ENCODE measurements at places on chromosomes 2 and 18. TPM values are rescaled to one million over a fixed set of nuclear protein-coding genes. Genes with fewer than 3 reads are reported as not detected.

DNA sequence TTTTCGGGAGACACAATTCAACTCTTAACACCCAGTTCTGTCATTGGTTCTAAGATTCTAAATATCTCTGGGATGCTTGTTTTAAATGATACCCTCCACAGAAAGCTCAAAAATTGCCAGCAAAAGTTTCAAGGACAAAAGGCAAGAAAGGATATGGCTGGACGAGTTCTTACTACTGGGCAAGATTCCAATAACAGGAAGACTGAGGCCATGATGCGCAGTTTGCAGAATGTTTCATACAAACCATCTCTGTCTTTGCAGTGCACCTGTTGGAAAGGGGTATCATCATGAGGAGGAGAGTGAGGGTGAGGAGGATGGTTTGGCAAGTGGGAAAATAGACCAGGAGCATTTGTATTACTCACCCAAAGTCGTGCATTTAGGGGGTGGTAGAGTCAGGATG lies 172.8 kb downstream of the DCDC2C start:
- no peak for DNase-seq

GRCh38 chr2:72915907-72916742 lies 1.2 kb upstream of the EMX1 start:
- DNase-seq, result no peak

- no peak for DNase-seq
Measured at GRCh38 chr2:88885275-88885674, 193.8 kb downstream of the RPIA start.

- peak; percentile 83 for DNase-seq
Measured at GRCh38 chr2:121075006-121075551, 209.9 kb downstream of the TFCP2L1 start.

DNA sequence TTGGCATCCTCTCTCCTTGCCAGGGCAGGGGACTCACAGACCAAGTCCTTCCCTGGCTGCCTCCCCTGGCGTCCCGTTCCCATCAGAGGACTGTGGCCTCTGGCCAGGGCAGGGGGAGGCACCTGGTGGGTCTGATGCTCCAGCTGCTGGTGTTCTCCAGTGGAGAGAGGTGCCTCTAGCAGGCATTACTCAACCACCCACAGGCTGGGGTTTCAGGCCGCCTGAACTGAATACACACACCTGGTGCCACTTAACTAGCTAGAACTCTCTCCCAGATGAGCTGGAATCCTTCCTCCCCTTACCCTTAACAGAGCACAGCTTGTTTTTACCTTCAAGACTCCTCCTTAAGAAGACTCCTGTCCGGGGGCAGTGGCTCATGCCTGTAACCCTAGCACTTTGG lies 37.7 kb upstream of the CNGA3 start:
- DNase-seq, result no peak

DNA sequence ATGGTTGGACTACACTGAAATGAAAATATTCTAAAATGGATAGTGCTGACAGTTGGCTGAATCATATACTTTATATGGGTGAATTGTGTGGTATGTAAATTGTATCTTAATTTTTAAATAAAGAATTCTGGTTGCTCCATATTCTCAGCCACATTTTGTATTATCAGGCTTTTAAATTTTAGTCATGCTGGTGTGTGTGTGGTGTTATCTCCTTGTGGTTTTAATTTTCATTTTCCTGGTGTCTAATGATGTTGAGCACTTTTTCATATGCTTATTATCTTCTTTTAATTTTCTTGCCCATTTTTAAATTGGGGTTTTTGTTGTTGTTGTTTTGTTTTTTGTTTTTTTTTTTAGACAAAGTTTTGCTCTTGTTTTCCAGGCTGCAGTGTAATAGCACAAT lies 3.8 kb upstream of the HIBCH start:
- no peak for DNase-seq

DNA sequence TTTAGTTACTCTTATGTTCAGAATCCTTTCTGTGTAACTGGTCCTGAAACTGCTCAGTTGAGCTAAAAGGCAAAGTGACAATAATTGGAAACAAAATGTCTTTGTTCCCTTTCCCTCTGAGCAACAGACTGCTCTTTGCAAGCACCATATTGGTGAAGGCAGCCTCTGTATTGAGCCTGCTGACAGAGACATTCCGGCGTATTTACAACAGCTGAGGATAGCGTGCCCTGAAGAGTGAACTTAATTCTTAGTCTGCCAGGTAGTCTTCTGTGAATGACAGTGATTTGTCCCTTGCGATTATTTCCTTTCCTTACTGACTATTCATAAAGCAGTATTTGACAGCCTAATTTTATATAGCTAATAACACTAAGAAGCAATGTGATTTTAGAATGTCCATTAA lies 239.1 kb downstream of the CPS1 start:
- DNase-seq, result no peak

GRCh38 chr2:216056739-216057138 lies 24.9 kb downstream of the PECR start:
- DNase-seq, result no peak

GRCh38 chr2:151664520-151664919 lies 69.8 kb downstream of the NEB start:
- DNase-seq, result no peak

DNA sequence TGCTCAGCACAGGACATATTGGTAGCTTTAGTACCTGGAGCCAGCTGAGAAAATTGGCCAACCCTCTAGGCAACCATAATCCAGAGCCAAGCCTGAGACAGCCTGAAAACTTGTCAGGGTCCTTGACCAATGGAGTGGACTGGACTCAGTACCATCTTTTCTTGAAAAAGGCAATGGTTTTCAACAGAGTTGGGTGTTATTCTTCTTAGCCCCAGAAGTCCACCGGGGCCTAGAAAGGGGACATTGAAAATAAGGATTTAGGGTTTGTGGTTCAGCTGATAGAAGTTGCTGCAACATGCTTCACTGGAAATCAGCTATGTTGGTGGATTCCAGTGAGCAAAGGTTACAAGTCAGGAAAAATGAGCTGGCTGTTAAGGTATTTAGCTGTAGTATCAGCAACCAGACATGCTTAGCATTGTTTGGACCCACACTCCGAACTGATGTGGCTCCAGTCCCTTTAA lies 22.1 kb upstream of the CNOT11 start:
- DNase-seq, result peak; percentile 67

GRCh38 chr2:85709401-85709811 lies 15.2 kb downstream of the GNLY start:
- DNase-seq, result no peak

GRCh38 chr2:151947813-151948165 lies 119.6 kb upstream of the ARL5A start:
- DNase-seq, result no peak

GRCh38 chr2:136131484-136131960 lies 13.6 kb upstream of the CXCR4 start:
- DNase-seq, result no peak

Gene DLX2
- 0.12 TPM for polyA plus RNA-seq

Gene MROH2A
- polyA plus RNA-seq, result 0.22 TPM

Gene PTPRN
- polyA plus RNA-seq, result 0.27 TPM

Gene TSPYL6
- polyA plus RNA-seq, result 0.07 TPM

Gene CCDC121
- 12.1 TPM for polyA plus RNA-seq

Gene TAF4B
- 4.6 TPM for polyA plus RNA-seq

Gene TRABD2A
- 0.36 TPM for polyA plus RNA-seq

All from renal pelvis (tissue), 12 donors.